ENCODE measurements at places on chromosomes 6 and 20.

- DNase-seq = no peak
Observed at GRCh38 chr6:169450097-169450496, 196.5 kb upstream of the THBS2 start.

DNA sequence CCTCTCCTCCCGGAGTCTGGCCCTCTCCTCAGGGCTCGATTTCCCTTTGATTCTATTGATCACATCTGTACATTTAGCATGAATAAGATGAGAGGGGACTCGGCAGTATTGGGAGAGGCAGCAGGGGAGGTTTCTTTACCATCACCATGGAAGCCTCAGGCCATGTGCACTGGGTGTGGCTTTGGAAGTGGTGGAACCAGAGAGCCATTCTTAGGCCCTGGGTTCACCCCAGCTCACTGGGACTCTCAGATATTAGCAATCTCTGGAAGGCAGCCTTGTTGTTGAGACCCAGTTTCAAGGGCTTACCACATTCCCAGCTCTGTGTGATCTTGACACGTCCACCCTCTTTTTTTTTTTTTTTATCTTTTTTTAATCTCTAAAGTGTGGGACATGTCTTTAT, 195.9 kb upstream of the PROKR2 start:
- DNase-seq = no peak

- no peak for DNase-seq
Observed at GRCh38 chr6:158999154-158999665, 792 bp downstream of the RSPH3 start.

DNA sequence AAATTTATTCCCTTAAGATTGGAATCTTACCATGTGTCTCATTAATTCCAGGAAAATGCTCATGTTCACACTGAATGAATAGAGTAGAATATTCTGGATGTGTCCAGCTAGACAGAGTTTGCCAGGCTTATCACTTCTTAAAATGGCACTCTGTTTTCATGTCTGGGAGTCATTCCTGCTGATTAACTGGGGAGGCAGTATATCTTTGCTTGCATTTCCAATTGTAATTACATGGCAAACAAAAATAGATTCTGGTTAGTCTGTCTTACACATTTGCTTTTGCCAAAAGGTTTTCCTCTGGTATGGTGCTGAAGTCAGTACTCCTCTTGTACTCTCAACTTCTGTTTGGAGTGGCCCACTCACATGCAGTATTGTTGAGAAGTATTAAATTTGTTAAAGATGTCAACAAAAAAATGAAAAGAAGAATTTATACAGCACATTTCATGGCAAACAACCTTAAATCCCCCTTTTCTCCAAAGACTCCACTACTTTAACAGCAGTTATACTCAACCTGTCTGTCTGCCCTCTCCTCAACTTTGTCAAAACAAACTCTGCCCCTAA, 70.2 kb downstream of the TENT5A start:
- DNase-seq = no peak

All from NCI-H1436 treated with DMSO at 0.1 percent for 48 hours (cell line).